Activated CD8-positive, alpha-beta memory T cell treated with anti-CD3 and anti-CD28 coated beads, Interleukin-2, amount 10 ng/mL, durations not matched to agents 7 days and 5 days (primary cell): ENCODE measurements at places on chromosomes 13 and 19.
A peak's percentile ranks its signal among the peaks of the same experiment; 100 is the strongest.

DNA sequence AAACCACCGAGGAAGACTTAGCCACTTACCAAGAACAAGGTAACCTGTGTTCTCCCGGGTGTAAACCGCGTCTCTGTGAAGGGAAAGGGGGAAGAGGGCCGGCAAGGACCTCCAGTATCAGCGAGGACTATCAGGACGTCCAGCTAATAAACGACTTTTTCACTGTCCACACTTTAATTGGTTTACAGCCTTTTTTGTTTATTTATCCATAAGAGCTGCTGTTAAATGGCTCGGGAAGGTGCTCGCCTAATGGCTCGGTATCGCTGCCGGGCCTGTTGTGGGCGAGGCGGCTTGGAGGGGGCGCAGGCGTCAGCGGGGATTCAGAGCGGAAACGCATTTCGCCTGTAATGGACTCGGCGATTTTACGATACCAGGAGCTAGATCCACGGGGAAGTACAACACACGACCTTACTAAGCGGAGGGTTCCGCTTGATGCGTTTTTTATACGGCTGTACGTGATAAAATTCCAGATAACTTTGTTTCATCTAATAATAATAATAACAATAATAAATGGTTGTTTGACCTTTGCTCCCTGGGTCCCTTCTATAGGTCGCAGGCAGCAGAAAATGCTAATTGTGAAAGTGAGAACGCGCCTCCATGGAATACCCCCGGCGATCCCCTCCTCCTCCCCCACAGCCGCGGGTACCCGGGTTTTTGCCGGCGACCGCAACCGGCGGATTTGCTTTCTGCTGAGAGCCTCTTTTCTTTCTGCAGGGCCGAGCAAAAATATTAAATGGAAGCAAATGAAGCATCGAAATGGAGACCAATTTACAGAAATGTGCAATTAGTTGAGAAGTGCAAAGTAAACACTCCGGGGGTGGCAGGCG lies 2.5 kb upstream of the PDX1 start:
- peak overlapping the region; percentile 50 for H3K27ac ChIP-seq
- peaks cover 79% of the 10 kb centered on the region for H3K27me3 ChIP-seq
- DNase-seq = no peak
- peaks cover 2% of the 10 kb centered on the region for H3K36me3 ChIP-seq
- peaks cover 9% of the 10 kb centered on the region for H3K4me1 ChIP-seq

DNA sequence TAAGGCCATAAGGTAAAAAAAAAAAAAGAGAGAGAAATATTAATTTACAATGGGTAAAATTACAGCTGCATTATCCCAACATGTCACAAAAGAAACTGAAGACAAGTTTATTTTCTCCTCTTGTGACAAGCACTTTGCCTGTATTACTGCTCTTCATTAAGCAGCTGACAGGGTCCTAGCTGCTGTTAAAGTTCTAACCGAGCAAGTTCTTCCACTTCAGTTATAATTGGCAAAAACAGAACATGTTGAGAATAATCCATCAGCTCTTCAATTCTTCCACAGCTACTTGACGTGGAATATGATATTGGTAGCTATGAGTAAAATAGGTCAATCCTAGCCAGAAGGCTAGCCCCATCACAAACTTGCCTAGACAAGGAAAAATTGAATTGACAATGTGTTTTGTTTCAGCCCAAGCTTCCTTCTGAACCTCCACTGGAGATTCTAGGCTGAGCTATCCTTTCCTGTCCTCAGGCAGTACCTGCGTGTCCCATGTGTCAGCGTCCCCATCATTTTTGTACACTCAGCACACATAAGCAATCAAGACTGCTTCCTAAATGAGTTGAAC lies 32.2 kb upstream of the DOCK9 start:
- H3K36me3 ChIP-seq = no peaks in the 10 kb centered on the region
- H3K27me3 ChIP-seq = no peaks in the 10 kb centered on the region
- no peak overlapping the region for H3K4me3 ChIP-seq
- H3K4me1 ChIP-seq = no peaks in the 10 kb centered on the region
- no peak overlapping the region for H3K27ac ChIP-seq
- DNase-seq = no peak

- H3K4me1 ChIP-seq = no peaks in the 10 kb centered on the region
- no peaks in the 10 kb centered on the region for H3K36me3 ChIP-seq
- no peak for DNase-seq
- H3K27me3 ChIP-seq = peaks cover 11% of the 10 kb centered on the region
- H3K4me3 ChIP-seq = no peak overlapping the region
These were observed 156.1 kb downstream of the NUFIP1 start for GRCh38 chr13:44833139-44833538.

DNA sequence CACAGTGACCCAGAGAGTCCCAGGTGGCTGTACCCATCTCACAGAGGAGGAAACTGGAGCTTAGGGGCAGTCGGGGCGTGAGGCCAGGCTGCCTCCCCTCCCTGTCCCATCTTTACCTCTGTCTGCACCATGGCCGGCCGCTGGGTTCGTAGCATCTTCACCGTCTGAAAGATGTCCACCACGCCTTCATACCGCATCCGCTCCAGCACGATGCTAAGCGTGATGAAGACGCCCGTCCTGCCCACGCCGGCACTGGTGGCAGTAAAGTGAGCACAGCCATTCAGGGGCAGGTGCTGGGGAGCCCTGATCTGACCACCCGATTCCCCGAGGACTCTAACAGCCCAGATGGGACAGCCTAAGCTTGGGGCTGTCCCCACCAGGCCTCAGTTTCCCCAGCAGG lies 132.8 kb downstream of the PTPRS start:
- no peak overlapping the region for H3K27ac ChIP-seq
- no peaks in the 10 kb centered on the region for H3K27me3 ChIP-seq
- peaks cover 5% of the 10 kb centered on the region for H3K4me1 ChIP-seq
- H3K4me3 ChIP-seq = no peak overlapping the region

DNA sequence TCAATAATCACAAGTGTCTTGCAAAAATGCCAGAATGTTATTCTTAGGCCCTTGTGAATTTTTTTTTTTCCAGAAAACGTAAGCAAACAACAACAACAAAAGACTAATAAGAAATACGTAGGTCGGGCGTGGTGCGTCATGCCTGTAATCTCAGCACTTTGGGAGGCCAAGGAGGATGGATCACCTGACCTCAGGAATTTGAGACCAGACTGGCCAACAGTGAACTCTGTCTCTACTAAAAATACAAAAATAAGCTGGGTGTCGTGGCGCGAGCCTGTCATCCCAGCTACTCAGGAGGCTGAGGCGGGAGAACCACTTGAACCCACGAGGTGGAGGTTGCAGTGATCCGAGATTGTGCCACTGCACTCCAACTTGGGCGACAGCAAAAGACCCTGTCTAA lies 20.9 kb downstream of the TSC22D1 start:
- no peaks in the 10 kb centered on the region for H3K27me3 ChIP-seq
- H3K27ac ChIP-seq = no peak overlapping the region
- H3K36me3 ChIP-seq = no peaks in the 10 kb centered on the region
- H3K4me1 ChIP-seq = no peaks in the 10 kb centered on the region
- no peak overlapping the region for H3K4me3 ChIP-seq

GRCh38 chr19:3655402-3656072 lies 28.9 kb upstream of the CACTIN start:
- peaks cover 5% of the 10 kb centered on the region for H3K36me3 ChIP-seq
- no peaks in the 10 kb centered on the region for H3K27me3 ChIP-seq
- no peak for DNase-seq
- no peak overlapping the region for H3K4me3 ChIP-seq

GRCh38 chr19:37973666-37974065 lies 66.7 kb downstream of the SIPA1L3 start:
- H3K4me3 ChIP-seq = no peak overlapping the region
- H3K4me1 ChIP-seq = no peaks in the 10 kb centered on the region
- DNase-seq = no peak

DNA sequence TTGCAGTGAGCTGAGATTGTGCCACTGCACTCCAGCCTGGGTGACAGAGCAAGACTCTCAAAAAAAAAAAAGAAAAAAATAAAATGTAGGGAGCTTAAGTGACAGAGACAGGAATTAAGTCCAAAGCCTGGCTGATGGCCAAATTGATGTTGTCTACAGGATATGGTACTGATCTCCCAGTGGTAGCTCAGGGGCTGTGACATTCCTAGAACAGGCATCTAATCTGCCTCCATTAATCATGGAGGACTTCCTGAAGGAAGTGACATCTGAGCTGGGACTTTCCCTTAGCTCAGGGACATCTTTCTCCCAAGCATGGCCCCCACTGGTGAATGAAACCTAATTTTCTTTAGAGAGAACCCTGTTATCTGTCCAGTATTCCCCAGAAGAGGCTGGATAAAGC lies 11.4 kb upstream of the EDDM13 start:
- H3K27ac ChIP-seq = no peak overlapping the region
- no peaks in the 10 kb centered on the region for H3K27me3 ChIP-seq
- H3K4me1 ChIP-seq = no peaks in the 10 kb centered on the region
- no peaks in the 10 kb centered on the region for H3K36me3 ChIP-seq
- DNase-seq = no peak

- H3K27me3 ChIP-seq = peaks cover 22% of the 10 kb centered on the region
- H3K36me3 ChIP-seq = no peaks in the 10 kb centered on the region
- no peak overlapping the region for H3K4me3 ChIP-seq
These were observed 6.7 kb upstream of the DIAPH3 start for GRCh38 chr13:60170414-60170813.

DNA sequence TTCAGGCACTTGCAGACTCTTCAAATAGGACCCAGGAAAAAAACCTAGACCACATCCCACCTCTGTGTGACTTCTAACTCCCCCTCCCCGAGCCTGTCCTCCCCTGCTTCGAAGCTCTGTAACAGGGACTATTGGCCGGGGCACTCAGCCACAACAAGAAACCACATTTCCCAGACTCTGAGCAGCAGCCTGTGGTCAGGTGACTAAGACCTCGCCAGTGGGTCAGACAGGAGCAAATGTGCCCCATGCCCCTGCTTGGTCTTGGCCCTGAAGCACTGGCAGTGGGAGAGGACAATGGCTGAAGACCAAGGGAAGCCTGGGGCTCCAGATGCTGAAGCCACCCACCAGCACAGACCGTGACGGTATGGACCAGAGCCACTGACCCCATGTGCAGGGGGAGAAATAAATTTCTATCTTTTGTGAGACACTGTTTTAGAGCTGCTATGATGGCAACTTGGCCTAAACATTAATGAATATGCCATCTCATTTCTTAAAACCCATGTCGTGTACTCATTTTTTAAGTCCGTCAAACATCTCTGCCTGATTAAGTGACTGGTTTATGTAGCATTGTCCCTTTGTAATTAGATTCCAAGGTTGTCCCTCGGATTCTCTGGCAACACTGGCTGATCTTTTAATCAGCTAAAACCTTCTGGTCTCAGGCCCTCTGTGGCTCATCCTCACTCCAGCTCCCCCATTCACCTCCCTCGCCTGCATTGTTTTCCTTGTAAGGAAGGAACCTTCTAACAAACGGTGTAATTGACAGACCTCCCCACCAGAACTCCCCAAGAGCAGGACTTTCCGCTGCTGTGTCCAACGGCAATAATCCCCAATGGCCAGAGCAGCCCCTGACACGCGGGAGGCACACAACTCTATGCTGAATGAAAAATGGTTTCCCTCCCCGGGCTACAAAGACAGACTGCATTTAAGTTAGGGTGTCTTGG lies 98.4 kb downstream of the STK24 start:
- H3K27me3 ChIP-seq = no peaks in the 10 kb centered on the region
- H3K27ac ChIP-seq = peak overlapping the region; percentile 39
- DNase-seq = peak; percentile 68
- peak overlapping the region; percentile 0 for H3K4me3 ChIP-seq

- no peaks in the 10 kb centered on the region for H3K36me3 ChIP-seq
- H3K27ac ChIP-seq = no peak overlapping the region
- no peak for DNase-seq
- no peaks in the 10 kb centered on the region for H3K4me1 ChIP-seq
- H3K4me3 ChIP-seq = no peak overlapping the region
- no peaks in the 10 kb centered on the region for H3K27me3 ChIP-seq
These were observed 211.8 kb upstream of the SOX1 start for GRCh38 chr13:111855191-111855590.

GRCh38 chr13:99022941-99023340 lies 45.1 kb upstream of the DOCK9 start:
- H3K4me3 ChIP-seq = no peak overlapping the region
- H3K27ac ChIP-seq = no peak overlapping the region
- H3K36me3 ChIP-seq = peaks cover 14% of the 10 kb centered on the region
- no peaks in the 10 kb centered on the region for H3K27me3 ChIP-seq
- DNase-seq = no peak
- peaks cover 56% of the 10 kb centered on the region for H3K4me1 ChIP-seq

- H3K4me3 ChIP-seq = no peak overlapping the region
- H3K36me3 ChIP-seq = no peaks in the 10 kb centered on the region
- no peaks in the 10 kb centered on the region for H3K4me1 ChIP-seq
- H3K27ac ChIP-seq = no peak overlapping the region
- no peak for DNase-seq
- H3K27me3 ChIP-seq = no peaks in the 10 kb centered on the region
These were observed 776.9 kb downstream of the GPC5 start for GRCh38 chr13:92175330-92175729.

GRCh38 chr19:1678073-1678472 lies 25.7 kb upstream of the TCF3 start:
- H3K36me3 ChIP-seq = no peaks in the 10 kb centered on the region
- peaks cover under 1% of the 10 kb centered on the region for H3K4me1 ChIP-seq
- peaks cover 38% of the 10 kb centered on the region for H3K27me3 ChIP-seq
- H3K27ac ChIP-seq = no peak overlapping the region
- no peak for DNase-seq
